Skeletal muscle tissue (tissue), 5 donors: ENCODE measurements at places on chromosomes 6 and 20. TPM values are rescaled to one million over a fixed set of nuclear protein-coding genes. Genes with fewer than 3 reads are reported as not detected.

The HLA-DRB5 gene
- 14.6 TPM for total RNA-seq

The KCNQ5 gene
- 0.52 TPM for total RNA-seq

The SNX5 gene
- total RNA-seq: 95.0 TPM

The MEI4 gene
- not detected for total RNA-seq

The XKR7 gene
- total RNA-seq: not detected

The PRPF6 gene
- 55.8 TPM for total RNA-seq

The PRSS16 gene
- 1.6 TPM for total RNA-seq

The NHSL1 gene
- total RNA-seq: 25.1 TPM

The ID4 gene
- 12.5 TPM for total RNA-seq

The UBD gene
- 1.6 TPM for total RNA-seq
